ENCODE measurements at places on chromosomes 1 and 21.

DNA sequence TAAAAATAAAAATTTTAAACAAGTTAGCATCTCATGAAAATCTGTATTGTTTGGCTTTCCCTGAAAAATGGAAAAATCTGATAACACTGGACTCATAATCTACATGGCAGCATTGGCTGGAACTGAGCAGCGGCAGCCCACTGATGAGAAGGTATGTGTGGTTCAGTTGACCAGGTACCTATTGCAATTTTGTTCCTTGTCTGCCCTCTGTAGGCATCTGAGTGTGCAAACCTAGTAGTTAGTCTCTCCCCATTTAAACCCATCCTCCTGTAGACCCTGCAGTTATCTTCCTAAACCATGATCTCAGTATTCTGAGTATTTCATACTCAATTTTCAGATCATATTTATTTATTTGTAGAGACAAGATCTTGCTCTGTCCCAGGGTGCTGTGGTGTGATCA lies 59.4 kb upstream of the SERBP1 start:
- no peak for DNase-seq

DNA sequence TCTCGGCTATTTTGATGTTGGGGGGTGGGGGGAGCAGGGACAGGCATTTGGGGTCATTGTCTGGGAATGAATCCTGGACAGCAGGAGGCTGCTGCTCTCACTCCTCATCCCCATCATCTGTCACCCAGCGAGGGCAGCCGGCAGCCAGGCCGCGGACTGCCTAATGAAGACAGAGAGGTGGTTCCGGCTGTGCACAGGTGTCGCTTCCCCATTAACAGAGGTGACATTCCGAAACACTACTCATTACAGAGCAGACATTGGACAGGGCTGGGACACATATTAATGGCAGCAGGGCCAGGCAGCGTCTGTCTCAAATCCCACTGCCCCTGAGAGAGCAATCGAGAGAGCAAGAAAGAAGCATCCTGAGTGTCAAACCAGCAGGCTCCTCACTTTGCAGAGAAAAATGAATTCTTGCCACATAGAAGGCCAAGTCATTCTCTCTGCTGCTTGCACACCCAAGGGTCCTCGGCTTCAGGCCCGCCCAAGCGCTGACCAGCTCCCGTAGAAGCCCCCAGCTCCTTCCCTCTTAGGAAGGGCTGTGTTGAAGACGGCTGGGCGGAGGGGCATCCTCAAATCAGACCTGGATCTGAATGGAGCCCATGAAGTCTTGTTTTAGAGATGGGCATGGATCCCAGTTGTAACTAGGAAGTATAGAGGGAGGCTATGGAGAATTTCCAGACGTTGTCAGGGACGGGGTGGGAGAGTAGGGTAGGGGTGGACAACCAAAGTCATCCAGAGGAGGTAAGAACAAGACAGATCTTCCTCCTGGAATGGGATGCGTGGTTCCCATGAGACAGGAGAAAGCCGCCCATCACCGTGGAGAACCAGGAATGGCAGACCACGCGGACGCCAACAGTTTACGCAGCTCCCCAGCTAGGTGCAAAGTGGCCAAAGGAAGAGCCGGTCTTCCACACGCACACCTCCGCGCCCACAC lies 8.2 kb upstream of the LEMD1 start:
- no peak for DNase-seq

- no peak for DNase-seq
These were observed 5.7 kb downstream of the LBR start for GRCh38 chr1:225422031-225422605.

- DNase-seq, result no peak
These were observed 73.4 kb upstream of the F3 start for GRCh38 chr1:94614996-94615395.

DNA sequence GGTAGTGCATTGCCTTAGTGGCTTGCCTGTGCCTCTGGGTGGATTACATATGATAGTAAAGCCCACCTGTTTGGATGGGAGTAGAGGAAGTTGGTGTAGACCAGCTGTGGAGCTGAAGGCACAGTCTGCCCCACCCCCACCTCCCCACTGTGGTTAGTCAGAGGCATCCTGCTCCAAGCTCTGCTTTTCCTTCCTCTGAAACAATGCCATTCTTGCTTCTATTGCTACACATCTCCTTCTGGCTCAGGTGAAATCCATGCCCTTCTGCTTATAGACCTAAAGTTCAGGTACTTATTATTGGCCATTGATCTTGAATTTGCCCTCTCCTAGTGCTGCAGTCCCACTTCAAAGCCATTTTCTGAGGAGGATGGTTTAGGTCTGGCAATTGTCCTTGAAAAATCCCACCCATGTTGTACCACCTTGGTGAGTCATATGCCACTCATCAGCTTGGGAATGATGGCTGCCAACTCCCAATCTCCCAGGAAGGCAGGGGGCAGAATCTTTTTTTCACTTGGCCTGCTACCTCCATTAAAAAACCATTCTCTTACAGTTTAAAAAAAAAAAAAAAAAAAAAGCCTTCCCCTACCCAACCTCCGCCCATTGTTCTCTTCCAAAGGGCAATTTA lies 6.7 kb upstream of the TXLNA start:
- DNase-seq, result no peak

GRCh38 chr1:110061341-110061740 lies 9.1 kb downstream of the ALX3 start:
- DNase-seq, result no peak

- no peak for DNase-seq
These were observed 159.3 kb downstream of the PIK3R3 start for GRCh38 chr1:45973121-45973520.

- DNase-seq, result no peak
These were observed 276.3 kb upstream of the PTBP2 start for GRCh38 chr1:96445302-96445701.

GRCh38 chr1:22749919-22750684 lies 39.5 kb downstream of the EPHB2 start:
- peak; percentile 86 for DNase-seq

DNA sequence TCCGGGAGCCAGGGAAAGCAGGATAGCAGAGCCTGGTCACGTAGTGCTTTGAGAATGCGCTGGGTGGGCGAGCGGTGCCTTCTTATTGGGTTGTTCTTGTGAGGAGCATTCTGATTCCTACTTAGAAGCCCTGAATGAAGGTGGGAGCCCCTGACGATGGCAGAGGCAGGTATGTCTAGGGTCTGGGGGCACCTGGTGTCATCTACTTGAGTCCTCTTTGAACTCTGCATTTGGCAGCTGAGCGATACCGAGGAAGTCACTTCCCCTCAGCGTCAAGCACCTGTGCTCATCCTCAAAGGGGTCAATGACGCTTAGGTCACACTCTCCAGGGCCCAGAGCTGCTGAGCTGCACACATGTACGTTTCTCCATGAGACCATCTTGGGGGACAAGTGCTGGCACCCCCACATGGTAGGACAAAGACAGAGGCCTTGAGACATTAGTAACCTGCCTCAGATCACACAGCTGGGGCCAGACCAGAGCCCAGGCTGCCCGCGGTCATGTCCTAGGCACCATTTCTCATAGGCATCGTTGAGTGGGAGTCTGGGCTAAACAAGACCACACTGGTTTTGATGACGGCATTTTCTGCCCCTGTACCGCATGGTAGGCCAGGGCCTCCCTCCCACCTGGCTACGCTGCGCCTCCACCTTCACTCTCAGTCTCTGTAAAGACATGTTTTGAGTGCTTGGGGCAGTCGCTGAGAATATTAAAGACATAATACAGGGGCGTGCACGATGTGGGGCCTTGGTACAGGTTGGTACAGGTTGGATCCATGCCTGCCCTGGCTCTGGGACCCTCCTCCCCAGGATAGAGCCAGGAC lies 69.1 kb upstream of the ABCG1 start:
- DNase-seq, result no peak

GRCh38 chr1:158185770-158186169 lies 5.1 kb downstream of the CD1D start:
- DNase-seq, result no peak

DNA sequence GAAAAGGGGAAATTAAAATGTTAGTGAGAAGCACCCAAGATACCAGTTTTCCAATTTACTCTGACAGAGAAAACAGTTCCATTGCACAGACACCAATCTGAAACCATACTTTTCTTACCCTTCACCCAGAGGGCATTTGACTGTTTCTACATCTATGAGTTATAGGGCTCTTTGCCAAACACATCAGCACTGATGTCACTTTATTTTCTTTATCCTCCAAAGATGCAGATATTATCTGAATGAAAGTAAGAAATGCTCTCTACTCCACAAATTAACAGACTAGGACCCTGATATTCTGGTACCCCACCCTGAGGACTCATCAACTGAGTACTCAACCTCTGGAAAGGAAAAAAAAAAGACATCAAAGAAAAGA lies 24.2 kb upstream of the PEX19 start:
- peak; percentile 45 for DNase-seq

GRCh38 chr1:221858818-221859611 lies 117.1 kb upstream of the DUSP10 start:
- DNase-seq, result peak; percentile 92

DNA sequence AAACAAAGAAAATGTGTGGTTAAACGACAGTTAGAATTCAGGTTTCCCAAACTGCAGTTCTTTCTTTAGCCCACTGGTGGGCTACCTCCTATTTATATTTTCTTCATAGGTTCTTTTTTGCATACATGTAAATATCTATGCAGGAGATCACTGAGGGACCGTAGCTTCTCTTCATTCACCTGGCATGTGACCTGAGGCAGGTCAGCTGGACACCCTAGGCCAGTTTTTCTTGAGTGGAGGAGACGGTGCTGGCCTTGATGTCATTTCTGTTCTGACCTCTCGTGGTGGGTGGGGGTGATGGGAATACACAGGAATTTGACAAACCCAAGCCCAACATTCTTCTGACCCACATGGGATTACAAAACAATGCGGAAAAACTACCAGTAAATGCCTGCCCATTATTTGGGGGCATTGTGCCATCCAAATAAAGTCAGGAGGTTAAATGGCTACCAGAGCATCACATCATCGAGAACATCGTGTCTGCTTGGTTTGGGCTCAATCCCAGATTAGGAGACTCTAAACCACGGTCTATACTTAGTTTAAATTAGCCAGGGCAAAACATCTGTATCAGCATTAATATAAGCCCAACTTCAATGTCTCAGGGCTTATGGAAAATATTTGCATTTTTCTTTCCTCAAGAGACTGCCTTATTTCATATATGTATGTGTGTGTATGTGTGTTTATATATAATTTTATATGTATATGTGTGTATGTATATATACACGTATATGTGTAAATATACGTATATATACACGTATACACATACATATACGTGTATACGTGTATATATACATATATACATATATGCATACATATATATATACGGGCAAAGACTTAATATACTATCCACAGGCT lies 7.4 kb upstream of the IRF2BP2 start:
- DNase-seq, result no peak

- DNase-seq, result no peak
These were observed 283.2 kb upstream of the LRRC7 start for GRCh38 chr1:69284508-69284907.

DNA sequence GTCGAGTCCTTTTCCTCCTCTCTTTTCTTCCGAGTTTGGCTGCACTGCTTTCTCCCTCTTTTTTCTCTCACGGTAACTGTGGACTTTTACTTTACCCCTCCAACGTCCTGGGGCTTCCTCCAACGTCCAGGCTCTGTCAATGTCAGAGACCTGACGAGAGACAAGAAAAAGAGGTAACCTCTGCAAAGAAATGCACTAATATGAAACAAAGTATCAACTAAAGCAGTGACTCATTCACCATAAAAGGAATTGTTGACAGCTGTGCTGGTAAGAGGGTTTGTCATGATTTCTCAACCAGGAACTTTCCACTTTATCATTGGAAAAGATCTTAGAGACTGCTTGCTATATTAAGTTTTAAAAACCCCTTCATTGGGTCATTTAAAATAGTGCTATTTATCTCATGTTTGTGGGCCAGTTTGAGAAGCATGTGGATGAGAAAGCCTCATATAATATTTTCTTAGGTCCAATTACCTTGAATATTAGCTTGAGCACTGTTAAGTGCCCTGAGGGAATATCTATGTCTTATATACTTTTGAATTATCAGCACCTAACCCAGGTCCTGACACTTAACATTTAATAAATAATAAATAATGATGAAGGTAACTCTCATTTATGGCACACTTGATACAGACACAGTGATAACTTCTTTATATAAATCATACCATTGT lies at the start of gene GBP2:
Gene GBP2 (minus strand): TSS at position 202 of the 668 bp plus-strand sequence. CDS start 4,148 bp downstream, outside the sequence.
- DNase-seq, result peak; percentile 76

GRCh38 chr1:22163137-22163536 lies 20.2 kb upstream of the WNT4 start:
- no peak for DNase-seq

DNA sequence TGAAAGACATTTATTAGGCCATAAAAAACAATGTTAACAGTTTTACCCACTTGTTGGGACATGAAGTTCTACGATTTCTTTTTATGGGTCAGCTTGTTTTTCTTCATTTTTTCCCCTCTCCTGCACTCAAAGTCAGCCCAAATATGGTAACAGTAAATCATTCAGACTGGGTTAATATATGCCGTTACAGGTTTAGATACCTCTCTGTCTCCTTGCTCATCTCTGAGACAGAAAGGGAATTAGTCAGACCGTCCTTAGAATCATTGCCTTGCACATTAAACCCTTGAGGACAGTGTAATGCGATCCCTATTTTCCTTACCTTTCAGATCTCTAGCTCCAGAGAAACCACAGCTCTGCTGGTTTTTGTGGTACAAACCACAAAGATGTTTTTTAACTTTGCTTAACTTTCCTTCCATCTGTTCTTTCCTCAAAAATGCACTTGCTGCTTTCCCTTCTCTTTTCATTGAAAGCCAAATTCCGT lies 613.3 kb downstream of the PLPP3 start:
- no peak for DNase-seq

Measured in stromal cell of bone marrow (primary cell).